ENCODE measurements at places on chromosomes 12 and 14.

DNA sequence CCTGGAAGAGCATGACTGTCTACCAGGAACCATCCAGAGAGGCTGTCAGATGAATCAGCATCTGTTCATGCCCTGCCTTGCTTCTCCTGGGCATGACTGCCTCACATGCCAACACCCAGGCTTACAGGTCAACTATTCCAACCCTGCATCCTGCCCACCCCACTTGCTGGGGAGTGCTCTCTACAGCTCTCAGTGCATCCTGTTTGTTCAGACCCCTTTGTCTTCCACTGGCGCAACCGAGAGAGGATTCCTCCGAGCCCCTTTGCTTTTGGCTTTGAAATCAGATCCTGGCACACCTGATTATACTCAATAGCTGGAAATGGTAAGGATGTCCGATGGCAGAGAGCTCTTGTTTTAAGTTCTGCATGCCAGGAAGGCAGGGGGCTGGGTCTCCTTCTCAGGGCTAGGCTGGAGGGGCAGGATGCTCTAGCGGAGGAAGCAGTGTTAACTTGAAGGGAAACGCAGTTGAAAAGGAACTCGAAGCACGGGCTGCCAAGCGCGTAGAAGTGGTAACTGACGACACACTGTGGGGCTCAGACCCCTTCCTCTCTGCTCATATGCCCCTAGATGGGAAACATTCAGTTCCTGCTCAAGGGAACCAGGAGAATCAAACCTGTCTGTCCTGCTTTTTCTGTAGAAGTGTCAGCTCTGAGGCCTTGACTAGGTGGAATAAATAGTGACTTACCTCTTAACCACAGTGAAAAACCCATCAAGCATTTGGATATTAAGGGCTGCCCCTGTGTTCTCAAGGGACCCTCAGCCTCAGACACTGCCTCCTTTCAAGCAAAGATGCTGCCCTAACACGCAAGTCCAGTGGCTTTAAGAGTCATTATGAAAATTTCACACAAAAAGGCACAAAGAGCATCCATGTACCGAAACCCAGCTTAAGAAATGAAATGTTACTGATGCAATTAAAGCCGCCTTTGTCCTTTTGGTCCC lies 297.5 kb downstream of the ZFP36L1 start:
- DNase-seq = no peak

- DNase-seq = no peak
Observed at GRCh38 chr12:15823360-15824128, 34.4 kb upstream of the EPS8 start.

- DNase-seq = no peak
Observed at GRCh38 chr14:99854831-99855230, 61.6 kb downstream of the EML1 start.

- no peak for DNase-seq
Observed at GRCh38 chr12:6550294-6551062, 5.4 kb downstream of the IFFO1 start.

DNA sequence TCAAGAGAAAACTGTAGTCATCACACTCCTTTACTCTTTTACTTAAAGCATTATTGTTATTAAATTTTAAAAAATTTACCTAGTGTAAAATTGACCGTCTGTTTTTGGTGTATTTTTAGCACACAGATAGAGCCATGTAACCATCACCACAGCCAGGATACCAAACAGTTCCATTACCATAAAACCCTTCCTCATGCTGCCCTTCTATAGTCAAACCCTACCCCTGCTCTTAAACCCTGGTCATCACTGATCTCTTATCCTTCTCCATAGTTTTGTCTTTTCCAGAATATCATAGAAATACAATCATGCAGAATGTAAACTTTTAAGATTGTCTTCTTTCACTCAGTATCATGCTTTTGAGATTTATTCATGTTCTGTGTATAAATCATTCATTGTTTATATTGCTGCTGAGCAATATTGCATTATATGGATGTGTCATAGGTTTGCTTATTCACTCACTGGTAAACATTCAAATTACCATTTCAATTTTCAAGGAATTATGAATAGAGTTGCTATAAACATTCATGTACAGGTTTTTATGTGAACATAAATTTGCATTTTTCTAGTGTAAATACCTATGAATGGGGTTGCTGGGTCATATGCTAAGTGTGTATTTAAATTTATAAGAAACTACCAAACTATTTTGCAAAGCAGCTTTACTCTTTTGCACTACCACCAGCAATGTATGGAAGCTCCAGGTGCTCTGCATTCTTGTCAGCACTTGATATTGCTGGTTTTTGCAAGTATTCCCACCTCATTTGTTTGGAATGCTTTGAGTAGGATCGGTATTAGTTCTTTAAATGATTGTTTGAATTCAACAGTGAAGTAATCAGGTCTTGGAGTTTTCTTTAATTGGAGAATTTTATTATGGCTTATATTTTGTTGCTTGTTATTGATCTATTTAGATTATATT lies 125.5 kb downstream of the LMNTD1 start:
- no peak for DNase-seq

DNA sequence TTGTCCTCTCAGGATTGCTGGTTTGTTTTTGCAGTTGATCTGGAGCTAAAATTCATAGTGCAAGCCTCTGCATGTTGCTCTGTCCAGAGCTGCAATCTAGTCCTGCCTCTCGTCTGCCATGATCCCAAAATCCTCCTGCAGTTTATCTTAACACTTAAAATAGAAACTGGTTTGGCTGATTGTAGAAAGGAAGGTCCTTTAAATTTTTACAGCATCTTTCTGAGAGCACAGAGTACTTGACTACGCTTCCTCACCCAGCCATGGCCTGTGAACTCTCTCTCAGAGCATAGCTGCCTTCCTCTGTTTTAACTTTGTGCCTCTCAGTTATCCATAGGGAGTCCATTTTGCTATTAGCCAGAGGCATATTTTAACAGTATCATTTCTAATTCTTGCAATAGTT lies 877.1 kb downstream of the C12orf50 start:
- DNase-seq = no peak

GRCh38 chr12:3464561-3464960 lies 26.4 kb upstream of the PRMT8 start:
- no peak for DNase-seq

- DNase-seq = no peak
Observed at GRCh38 chr12:131810726-131811125, 17.5 kb upstream of the MMP17 start.
